ENCODE measurements at places on chromosomes 4 and X.

GRCh38 chr4:70183168-70183939 is 12.2 kb upstream of the ODAM start:
- DNase-seq, result peak; percentile 48

- DNase-seq, result no peak
Observed at GRCh38 chrX:16931855-16932575, 14.4 kb upstream of the REPS2 start.

GRCh38 chrX:85196319-85196718 is 47.3 kb downstream of the SATL1 start:
- no peak for DNase-seq

GRCh38 chr4:33882246-33882990 is 2361.9 kb downstream of the ARAP2 start:
- DNase-seq, result no peak

DNA sequence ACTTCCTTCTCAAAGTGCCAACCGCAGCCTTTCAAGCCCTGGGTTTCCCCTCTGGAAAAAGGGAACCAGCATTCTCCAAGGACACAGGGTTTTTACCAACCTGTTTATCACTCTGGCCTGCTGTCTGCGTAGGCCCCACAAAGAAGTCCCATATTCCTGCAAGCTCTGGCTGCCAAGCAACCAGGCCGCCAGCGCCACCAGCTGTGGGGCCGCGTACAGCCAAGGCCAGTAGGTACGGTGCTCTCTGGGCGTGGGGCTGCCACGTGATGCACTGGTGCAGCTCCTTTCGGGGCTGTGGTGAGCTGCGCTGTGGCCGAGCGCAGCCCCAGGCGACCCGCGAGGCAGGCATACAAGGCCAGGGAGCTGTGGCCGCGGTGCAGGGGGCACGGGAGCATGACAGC is 22.1 kb downstream of the LUZP4 start:
- DNase-seq, result no peak

- DNase-seq, result no peak
Observed at GRCh38 chr4:55498051-55498450, 48.7 kb downstream of the CLOCK start.

DNA sequence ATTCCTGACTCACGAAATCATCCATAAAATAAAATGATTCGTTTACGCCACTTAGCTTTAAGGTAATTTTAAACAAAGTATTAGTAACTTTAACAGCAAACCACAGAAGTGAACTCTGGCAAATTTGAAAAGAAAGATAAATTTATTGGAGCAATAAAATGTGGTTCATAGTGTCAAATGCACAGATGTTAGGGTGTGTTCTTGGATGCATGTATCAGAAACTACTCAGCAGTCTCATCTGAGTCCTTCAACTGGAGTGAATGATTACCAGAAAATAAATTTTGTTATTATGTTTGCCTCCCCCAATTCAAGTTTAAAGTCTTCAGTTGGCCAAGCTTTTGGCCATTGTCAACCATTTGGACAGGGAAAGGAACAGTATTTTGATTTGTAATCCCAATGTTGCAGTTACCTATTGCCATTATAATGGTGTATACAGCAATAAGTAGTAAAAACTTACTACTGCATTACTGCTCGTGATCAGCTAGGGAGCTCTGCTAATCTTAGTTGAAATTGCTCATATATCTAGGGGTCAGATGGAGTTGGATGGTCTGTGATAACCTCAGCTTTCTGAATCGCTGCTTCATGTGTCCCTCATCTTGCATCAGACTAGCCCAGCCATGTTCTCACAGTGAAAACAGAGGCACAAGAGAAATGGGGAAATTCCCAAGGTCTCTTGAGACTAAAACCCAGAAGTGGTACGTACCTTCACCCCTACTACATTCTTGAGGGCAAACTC is 254.6 kb upstream of the KCNIP4 start:
- DNase-seq, result no peak

DNA sequence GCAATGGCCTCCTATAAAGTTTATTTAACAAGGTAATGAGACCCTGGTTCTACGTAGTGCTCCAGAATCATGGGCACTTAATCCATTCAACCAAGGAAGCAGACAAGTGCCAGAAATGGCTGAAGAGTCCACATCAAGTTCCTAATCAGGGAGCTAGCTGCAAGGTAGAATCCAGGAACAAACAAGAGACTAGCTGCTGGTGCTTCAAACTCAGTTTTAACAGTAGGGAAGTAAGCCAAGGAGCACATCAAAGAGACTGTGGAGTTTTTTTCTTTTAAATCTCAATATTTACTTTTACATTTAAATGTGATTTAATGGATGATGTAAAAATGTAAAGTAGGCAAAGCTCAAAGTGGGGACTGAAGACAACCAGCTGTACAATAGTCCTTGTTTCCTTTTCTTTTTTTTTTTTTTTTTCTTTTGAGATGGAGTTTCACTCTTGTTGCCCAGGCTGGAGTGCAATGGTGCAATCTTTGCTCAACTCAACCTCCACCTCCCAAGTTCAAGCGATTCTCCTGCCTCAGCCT is 630.4 kb downstream of the CCSER1 start:
- no peak for DNase-seq

Measured in WERI-Rb-1 (cell line).